Neuronal stem cell (in vitro differentiated cells): ENCODE measurements at places on chromosomes 6 and 20.

DNA sequence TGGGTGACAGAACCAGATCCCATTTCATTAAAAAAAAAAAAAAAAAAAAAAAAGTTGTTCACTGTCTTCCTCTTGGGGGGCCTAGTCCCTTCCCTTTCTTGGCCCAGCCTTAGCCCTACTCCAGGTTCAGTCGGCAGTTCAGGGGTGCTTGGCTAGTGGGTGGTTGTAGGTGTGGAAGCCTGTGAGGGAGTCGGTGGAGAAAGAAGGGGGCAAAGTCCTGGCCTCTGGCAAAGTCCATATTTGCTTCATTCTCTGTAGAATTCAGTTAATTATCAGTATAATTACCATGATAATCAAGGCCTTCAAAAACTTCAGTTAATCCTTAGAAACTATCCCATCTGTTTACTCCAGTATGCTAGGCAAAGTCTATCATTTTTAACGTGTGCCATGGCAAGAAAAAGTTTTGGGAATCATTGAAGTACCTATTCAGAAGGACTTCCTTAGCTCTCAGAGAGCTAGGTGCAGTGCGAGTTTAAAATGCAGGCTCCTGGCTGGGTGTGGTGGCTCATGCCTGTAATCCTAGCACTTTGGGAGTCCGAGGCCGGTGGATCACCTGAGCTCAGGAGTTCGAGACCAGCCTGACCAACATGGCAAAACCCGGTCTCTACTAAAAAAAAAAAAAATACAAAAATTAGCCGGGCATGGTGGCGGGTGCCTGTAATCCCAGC is 205.7 kb upstream of the ARG1 start:
- H3K27me3 ChIP-seq: no peaks in the 10 kb centered on the region
- peaks cover 6% of the 10 kb centered on the region for H3K4me1 ChIP-seq
- H3K4me3 ChIP-seq: no peak overlapping the region
- no peak overlapping the region for H3K27ac ChIP-seq
- no peaks in the 10 kb centered on the region for H3K36me3 ChIP-seq
- DNase-seq: no peak

DNA sequence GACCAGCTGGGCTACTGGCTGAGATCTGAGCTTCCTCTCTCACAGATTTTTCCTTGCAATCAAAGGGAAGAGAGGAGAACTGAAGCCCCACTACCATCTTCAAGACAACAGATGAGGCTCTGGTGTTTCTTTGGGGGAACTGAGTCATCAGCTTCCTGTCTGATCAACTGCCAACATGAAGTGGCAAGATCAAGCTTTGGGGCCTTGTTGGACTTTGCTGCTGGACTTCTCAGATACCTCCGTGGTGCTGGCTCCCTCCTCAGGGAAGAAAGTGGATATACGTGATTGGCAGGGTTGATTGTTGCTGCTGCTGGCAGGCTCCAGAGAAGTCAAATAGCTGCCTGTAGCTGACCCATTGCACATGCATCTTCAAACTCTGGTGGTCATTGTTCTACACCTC is 3.6 kb upstream of the TOX2 start:
- DNase-seq: no peak
- H3K4me3 ChIP-seq: no peak overlapping the region
- peaks cover 26% of the 10 kb centered on the region for H3K27me3 ChIP-seq
- no peak overlapping the region for H3K27ac ChIP-seq
- peaks cover 13% of the 10 kb centered on the region for H3K4me1 ChIP-seq
- no peaks in the 10 kb centered on the region for H3K36me3 ChIP-seq

DNA sequence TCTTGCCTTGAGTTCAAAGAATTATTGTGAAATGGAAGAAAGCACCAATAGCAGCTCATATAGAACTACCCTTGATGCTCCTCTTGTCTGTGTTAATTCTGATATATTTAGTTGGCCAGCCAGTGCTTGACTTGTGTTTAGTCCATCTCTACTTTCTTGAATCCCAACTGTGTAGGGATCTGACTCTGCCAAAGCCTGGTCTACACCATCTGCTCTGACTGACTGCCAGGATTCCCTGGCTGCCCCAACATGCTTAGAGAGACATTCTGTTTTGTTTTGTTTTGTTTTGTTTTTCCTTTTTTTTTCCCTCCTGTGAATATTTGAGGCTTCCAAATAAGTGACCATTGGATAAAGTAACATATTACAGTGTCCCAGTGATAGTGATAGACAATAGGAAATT is 953.7 kb upstream of the MANEA start:
- H3K27ac ChIP-seq: no peak overlapping the region
- H3K36me3 ChIP-seq: no peaks in the 10 kb centered on the region
- no peak for DNase-seq
- H3K4me3 ChIP-seq: no peak overlapping the region
- H3K27me3 ChIP-seq: no peaks in the 10 kb centered on the region
- no peaks in the 10 kb centered on the region for H3K4me1 ChIP-seq

GRCh38 chr6:25070547-25071366 is 135.0 kb upstream of the RIPOR2 start:
- no peak overlapping the region for H3K27ac ChIP-seq
- no peaks in the 10 kb centered on the region for H3K36me3 ChIP-seq
- no peaks in the 10 kb centered on the region for H3K27me3 ChIP-seq
- DNase-seq: peak; percentile 80

GRCh38 chr6:169420912-169421543 is 167.4 kb upstream of the THBS2 start:
- H3K27me3 ChIP-seq: no peaks in the 10 kb centered on the region
- H3K27ac ChIP-seq: no peak overlapping the region
- no peaks in the 10 kb centered on the region for H3K4me1 ChIP-seq
- no peak overlapping the region for H3K4me3 ChIP-seq
- H3K36me3 ChIP-seq: no peaks in the 10 kb centered on the region
